ENCODE measurements at places on chromosomes 5 and 9.

- no peak for DNase-seq
These were observed 154.9 kb upstream of the PAPPA start for GRCh38 chr9:115998666-115999065.

- no peak for DNase-seq
These were observed 6.7 kb downstream of the KCNIP1 start for GRCh38 chr5:170510559-170510958.

DNA sequence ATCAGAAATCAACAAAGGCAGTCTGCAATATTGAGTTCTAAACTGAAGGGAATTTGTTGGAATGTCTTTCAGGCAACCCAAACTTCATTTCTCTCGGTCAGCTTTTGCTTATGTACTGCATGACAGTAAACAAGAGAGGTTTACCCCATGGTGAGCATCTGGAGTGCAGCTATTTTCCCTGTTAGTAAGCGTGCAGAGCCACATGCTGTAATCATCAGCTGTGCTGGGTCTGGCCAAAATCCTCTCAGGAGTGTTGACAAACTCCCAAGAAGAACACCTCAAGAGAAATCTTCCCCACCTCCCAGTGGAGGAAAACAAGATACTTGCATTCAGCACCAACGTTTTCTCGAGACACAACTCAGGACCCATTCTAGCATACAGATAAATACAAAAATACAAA is 83.6 kb upstream of the ADAMTSL1 start:
- DNase-seq = no peak

DNA sequence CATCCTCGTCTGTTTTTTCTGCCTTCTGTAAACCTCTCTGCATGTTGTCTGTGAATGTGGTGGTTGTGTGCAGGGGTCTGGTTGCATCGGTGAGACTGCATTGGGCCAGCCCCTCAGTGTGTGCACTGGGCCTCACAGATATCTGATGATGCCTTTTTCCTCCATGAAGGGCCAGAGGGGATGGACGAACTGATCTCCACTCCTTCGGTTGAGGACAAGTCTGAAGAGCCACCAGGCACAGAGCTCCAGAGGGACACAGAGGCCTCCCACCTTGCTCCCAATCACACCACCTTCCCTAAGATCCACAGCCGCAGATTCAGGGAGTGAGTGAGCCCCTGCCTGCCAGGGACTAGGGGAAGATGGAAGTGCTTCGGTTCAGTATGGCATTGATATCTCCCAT is 31.3 kb downstream of the SECISBP2 start:
- DNase-seq = no peak

- no peak for DNase-seq
These were observed 7.3 kb upstream of the CDKN2AIPNL start for GRCh38 chr5:134418958-134419357.

DNA sequence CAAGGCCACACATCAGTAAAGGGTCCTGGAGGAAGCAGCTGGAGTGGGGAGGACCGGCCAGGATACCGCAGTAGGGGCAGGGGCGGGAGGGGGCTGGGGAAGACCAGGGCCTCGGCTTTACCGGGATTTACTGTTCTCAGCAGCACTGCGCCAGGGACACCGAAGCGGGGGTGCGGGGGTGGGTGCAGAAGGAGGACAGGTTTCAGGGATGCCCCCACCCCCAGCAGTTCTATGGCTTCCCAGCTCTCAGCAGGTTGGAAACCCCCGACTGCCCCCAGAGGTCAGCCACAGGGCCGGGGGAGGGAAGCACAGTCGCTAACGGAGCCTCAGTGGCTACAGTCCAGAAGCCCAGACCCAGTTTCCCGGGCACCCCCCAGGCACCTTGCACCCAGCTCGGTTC is 21.3 kb downstream of the NR5A1 start:
- no peak for DNase-seq

- DNase-seq = no peak
These were observed 2.7 kb upstream of the MYMK start for GRCh38 chr9:133527444-133527920.

DNA sequence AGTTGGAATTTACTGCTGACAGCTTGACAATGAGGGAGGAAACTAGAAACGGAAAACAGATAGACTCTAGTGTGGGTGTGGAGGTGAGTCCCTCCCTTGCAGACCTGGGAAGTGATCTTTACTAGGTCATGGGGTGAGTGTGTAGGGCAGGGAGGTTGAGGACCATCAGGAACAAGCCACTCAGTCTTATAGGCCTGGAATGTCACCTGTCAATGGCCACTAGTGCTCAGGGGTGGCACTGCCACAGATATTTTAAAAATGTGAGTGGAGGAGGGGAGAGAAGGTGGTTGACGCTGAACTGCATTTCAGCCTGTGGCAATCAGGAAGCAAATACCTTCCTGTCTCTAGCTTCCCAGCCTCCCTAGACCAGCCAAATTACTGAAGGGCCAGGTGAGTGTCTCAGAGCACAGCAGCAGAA is 9.0 kb downstream of the OR2S2 start:
- no peak for DNase-seq

- no peak for DNase-seq
These were observed 19.4 kb downstream of the ADAMTS16 start for GRCh38 chr5:5159282-5160103.

- DNase-seq = no peak
These were observed 130.1 kb downstream of the MRPL36 start for GRCh38 chr5:1669276-1670155.

- peak; percentile 25 for DNase-seq
These were observed 41.0 kb upstream of the SLC36A1 start for GRCh38 chr5:151406322-151406947.

GRCh38 chr5:156450778-156451177 is 123.8 kb downstream of the SGCD start:
- no peak for DNase-seq

DNA sequence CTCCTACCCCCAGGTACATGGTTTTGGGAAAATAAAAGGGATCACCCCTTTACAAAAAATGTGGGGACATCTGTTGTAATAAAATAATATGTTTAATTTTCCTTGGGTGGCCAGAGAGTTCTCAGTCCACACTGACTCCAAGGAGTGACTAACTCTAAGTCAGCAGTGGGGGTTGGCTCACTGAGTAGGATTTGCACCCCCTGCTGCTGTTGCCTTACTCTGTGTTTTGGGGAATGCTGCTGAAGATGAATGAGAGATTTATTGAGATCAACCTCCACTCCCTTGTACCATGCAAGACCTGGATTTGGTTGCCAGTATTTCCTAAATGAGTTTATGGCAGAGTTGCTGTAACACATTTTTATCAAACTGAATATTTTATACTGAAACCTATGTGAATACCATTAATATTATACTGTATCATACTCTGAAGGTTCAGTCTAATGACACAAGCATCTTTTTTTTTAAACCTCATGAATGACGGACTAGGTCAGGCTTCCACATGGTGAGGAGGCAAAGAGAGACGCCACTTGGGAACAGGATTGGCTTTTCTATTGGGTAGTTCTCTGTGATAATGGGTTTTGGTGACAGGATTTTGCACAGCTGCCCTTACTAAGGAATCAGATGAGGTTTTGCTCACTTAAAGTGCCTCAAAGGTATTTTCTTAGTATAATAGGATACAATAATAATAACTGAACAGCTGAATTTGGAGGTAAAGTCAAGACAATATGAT is 121.3 kb upstream of the OSMR start:
- peak; percentile 82 for DNase-seq

- DNase-seq = no peak
These were observed 227.0 kb downstream of the PAPPA start for GRCh38 chr9:116380496-116380995.

GRCh38 chr5:142145106-142145900 is 36.7 kb downstream of the NDFIP1 start:
- peak; percentile 33 for DNase-seq

DNA sequence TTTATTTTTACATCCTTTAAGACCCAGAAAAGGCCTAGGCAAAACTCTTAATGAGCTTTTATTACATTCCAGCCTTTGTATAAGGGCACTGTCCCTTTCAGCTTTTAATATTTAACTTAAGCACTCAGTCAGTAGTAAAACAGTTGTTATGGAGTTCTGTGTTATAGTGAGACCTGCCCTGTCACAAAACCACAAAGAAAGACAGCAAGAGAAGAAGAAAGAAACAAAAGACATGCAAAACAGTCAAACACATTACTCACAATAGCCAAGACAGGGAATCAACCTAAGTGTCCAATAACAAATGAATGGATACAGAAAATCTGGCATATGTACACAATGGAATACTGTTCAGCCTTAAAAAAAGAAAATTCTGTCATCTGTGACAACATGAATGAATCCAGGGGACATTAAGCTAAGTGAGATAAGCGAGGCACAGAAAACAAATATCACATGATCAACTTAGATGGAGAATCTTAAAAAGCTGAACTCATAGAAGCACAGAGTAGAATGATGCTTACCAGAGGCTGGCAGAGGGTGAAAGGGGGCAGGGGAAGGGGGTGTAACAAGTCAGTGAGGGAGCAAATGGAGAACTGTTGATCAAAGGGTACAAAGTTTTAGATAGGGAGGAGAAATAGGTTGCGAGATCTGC is 63.8 kb upstream of the CCNG1 start:
- no peak for DNase-seq

DNA sequence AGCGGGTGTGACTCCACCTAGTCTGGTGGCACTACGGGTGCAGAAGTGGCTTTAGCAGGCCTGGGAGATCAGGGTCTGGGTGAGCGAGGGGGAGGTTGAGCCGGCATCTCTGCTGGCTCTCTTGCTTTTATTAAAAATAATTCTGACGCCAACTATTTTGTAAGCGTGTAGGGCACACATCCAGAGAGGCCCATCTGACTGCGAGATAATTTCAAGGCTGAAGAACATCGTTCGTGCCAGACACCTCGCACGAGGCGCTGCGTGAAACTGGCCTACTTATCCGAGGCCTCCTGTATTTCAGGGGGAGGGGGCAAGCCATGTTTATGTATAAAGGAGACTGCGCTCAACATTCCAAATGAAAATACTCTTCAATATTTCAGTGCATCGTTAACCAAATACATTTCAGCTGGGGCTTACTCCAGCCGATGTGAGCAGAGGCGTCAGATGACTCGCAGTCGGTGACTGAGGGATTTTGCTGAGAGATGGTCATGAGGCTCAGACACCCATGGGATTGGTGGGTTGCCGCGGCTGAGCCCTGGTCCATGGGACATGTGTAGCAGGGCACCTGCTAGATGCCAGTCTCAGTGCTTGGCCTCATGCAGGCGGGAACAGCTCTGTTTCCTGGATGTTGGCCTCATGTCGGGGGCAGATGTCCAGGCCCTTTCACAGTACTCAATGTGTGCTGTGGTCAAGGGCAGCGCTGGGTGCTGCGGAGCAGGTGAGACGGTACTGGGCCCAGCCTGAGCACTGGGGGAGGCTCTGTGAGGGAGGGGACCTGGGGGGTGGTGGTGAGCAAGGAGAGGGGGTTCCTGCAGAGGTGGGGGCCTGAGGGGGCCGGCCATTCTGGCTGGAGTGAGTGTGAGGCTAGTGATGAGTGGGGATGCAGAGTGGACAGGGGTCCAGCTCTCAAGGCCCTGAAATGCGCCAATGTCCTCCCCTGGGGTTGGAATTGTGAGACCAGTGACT is 201.5 kb downstream of the DAB2IP start:
- no peak for DNase-seq

GRCh38 chr9:90169490-90169889 is 473.1 kb downstream of the DIRAS2 start:
- DNase-seq = no peak
